ENCODE measurements at places on chromosomes 12 and 14.

DNA sequence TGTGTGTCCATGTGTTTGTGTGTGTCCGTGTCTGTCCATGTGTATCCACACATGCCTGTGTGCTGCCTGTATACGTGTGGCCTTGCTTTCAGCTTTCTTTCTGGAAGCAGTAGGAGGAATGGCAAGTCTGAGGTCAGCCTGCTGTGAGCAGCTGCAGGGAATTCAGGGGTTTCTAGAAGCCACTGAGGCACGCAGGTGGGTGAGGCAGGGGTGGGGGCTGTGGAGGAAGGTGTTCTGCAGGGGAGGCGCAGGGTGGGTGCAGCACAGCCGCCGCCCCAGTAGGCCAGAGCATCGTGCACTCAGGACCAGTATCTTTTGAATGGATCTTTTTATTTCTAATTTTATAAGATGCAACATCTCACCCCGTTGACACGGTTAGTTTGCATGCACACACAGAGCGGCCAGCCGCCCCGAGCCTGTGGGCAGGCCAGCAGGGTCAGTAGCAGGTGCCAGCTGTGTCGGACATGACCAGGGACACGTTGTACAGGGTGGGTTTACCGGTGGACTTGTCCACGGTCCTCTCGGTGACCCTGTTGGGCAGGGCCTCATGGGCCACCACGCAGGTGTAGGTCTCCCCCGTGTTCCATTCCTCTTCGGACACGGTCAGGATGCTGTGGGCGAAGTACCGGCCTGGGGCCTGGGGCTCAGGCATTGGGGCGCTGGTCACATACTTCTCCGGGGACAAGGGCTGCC is 327.7 kb downstream of the TMEM121 start:
- H3K27ac ChIP-seq: no peak overlapping the region
- no peak for DNase-seq
- no peaks in the 10 kb centered on the region for H3K4me1 ChIP-seq
- H3K4me3 ChIP-seq: no peak overlapping the region

DNA sequence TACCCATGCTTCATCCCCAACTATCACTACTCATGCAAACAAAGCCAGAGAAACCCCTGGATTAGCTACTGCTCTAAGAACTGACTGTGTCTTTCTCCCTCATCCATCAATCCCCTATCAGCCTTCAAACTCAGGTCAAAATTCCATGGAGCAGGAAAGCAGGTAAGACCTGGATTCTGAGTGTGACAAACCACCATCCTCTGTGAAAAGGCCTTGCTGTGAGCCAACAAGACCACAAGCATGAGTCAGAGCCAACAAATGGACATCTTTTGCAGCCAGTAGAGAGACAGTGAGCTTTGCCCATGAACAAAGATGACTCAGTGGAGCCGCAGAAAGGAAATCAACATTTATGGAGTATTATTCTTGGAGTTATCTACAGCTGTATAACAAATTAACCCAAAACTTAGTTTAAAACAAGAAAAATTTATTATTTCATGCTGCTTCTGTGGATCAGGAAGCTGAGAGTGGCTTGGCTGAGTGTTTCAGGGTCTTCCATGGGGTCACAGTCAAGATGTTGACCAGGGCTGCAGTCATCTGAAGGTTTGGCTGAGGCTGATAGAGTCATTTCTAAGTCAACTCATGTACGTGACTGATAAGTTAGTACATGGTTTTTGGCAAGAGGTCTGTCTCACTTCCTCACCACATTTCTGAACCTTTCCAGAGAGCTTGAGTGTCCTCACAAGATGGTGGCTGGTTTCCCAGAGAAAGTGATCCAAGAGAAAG is 61.1 kb downstream of the PITPNM2 start:
- H3K27ac ChIP-seq: no peak overlapping the region
- no peak overlapping the region for H3K4me3 ChIP-seq
- no peaks in the 10 kb centered on the region for H3K27me3 ChIP-seq
- no peaks in the 10 kb centered on the region for H3K36me3 ChIP-seq

DNA sequence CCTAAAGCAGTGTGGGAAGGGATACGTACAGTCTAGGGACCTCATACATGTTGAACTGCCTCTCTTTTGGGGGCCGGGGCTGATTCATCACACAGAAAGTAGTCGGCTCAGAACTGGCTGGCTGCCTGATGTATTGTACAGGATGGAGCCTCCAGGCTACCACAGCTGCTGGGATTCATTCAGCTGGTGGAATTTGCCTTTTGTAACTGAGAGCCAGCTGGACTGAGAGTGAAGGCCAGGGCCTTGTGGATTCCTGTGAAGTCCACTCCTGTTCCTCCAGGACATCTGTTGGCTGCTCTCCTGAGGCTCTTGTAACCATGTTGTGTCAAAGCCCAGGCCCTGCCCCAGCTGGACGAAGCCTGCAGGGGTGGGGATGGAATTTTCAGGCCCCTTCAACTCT is 116.3 kb upstream of the PRICKLE1 start:
- no peaks in the 10 kb centered on the region for H3K36me3 ChIP-seq
- H3K27me3 ChIP-seq: no peaks in the 10 kb centered on the region
- H3K4me1 ChIP-seq: no peaks in the 10 kb centered on the region
- H3K4me3 ChIP-seq: no peak overlapping the region

DNA sequence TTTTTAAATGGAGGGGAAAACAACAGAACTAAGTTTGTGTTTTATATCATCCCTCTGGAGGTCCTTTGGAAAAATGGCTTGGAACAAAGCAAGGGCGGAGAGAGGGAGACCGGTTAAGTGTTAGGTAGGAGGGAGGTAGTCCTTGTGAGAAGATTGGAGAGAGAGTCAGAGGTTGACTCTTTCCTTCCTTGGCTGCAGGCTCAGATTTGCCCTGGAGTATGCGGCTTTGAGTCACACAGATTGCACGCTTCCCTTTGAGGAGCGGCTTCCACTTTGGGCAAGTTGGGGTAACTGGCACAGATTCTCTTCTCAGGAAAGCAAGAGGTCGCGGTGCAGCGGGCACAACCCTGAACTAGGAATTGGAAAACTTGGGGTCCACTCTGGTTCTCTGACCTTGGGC is 9.9 kb downstream of the SOCS2 start:
- no peak overlapping the region for H3K27ac ChIP-seq
- H3K4me1 ChIP-seq: peaks cover 4% of the 10 kb centered on the region
- no peaks in the 10 kb centered on the region for H3K36me3 ChIP-seq
- no peak for DNase-seq
- no peaks in the 10 kb centered on the region for H3K27me3 ChIP-seq

GRCh38 chr14:58191763-58192601 is 8.0 kb upstream of the ACTR10 start:
- no peak overlapping the region for H3K27ac ChIP-seq
- H3K4me3 ChIP-seq: no peak overlapping the region
- peak; percentile 46 for DNase-seq
- H3K4me1 ChIP-seq: no peaks in the 10 kb centered on the region
- no peaks in the 10 kb centered on the region for H3K36me3 ChIP-seq
- no peaks in the 10 kb centered on the region for H3K27me3 ChIP-seq

DNA sequence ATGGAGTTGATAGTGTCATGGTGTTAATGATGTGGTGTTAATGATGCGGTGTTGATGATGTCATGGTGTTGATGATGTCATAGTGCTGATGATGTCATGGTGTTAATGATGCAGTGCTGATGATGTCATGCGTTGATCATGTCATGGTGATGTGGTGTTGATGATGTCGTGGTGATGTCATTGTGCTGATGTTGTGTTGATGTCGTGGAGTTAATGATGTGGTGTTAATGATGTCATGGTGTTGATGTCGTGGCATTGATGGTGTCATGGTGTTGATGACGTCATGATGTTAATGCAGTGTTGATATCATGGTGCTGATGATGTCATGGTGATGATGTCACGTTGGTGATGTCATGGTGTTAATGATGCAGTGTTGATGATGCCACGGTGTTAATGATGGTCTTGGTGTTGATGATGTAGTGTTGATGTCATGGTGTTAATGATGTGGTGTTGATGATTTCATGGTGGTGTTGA is 49.1 kb upstream of the RIMBP2 start:
- H3K27me3 ChIP-seq: no peaks in the 10 kb centered on the region
- no peak overlapping the region for H3K4me3 ChIP-seq
- H3K4me1 ChIP-seq: no peaks in the 10 kb centered on the region
- no peak overlapping the region for H3K27ac ChIP-seq
